Skin of body (tissue), 3 donors: ENCODE measurements at places on chromosomes 2 and 18. TPM values are rescaled to one million over a fixed set of nuclear protein-coding genes. Genes with fewer than 3 reads are reported as not detected.

The GKN2 gene
- total RNA-seq, result not detected

The CPO gene
- 0.89 TPM for total RNA-seq

The RSAD2 gene
- total RNA-seq, result 5.1 TPM

The UGT1A10 gene
- total RNA-seq, result not detected

The IL36G gene
- 4.4 TPM for total RNA-seq

The ME2 gene
- total RNA-seq, result 31.3 TPM

The PJVK gene
- total RNA-seq, result 5.9 TPM

The LYPD1 gene
- 0.99 TPM for total RNA-seq

The TRAPPC12 gene
- total RNA-seq, result 62.9 TPM

The KCNG2 gene
- 0.49 TPM for total RNA-seq

The FSHR gene
- not detected for total RNA-seq

The LRATD1 gene
- total RNA-seq, result 27.8 TPM

The KYNU gene
- total RNA-seq, result 3.2 TPM

The AP1S3 gene
- 4.0 TPM for total RNA-seq

GRCh38 chr2:215626812-215627281 lies 191.0 kb upstream of the FN1 start:
- DNase-seq, result peak; percentile 41

DNA sequence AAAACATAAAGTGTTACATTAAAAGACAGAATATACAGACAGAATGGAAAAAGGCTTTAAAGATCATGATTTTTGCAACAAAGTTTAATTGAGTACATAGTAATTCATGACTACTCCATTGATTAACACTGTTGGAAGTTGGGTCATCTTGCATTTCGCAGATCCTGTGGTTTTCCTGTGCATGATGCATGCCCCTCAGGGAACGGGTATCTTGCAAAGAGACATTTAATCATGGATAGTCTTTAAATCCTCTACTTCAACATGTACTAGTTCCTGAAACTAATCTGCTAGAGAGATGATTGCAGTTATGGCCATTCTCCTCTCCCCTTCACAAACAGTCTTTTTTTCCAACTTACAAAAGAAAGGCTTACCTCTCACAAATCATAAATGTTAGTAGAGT lies 155.6 kb upstream of the DSEL start:
- no peak for DNase-seq

- DNase-seq, result no peak
Observed at GRCh38 chr18:49911427-49911826, 98.1 kb upstream of the ACAA2 start.

GRCh38 chr2:216882876-216883275 lies 23.0 kb upstream of the TNP1 start:
- no peak for DNase-seq

- peak; percentile 3 for DNase-seq
Observed at GRCh38 chr2:174078275-174078674, 113.1 kb upstream of the SP3 start.

DNA sequence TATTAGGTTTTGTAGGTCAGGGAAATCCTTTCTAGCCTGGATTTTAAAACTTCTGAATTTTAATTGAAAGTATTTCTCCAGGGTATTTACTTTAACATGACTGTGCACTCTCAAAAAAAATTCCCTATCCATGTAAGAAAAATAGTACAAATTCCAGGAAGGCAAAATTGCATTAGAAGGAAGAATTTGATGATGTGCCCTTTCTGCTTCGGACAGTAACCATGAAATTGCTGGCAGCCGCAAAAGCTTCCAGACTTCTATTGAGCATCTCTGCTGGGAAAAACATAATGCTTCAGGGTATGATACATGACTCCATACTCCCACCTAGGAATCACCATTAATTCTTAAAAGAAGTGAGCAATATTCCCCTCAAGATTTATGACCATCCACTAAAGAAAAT lies 17.2 kb upstream of the KLF7 start:
- DNase-seq, result no peak

GRCh38 chr2:36357847-36358659 lies 2.5 kb downstream of the CRIM1 start:
- peak; percentile 92 for DNase-seq

GRCh38 chr18:2891526-2892431 lies 45.0 kb downstream of the EMILIN2 start:
- no peak for DNase-seq

GRCh38 chr18:31825772-31826171 lies 65.1 kb upstream of the SLC25A52 start:
- DNase-seq, result no peak

GRCh38 chr2:110679337-110679707 lies 1.5 kb upstream of the BUB1 start:
- no peak for DNase-seq

DNA sequence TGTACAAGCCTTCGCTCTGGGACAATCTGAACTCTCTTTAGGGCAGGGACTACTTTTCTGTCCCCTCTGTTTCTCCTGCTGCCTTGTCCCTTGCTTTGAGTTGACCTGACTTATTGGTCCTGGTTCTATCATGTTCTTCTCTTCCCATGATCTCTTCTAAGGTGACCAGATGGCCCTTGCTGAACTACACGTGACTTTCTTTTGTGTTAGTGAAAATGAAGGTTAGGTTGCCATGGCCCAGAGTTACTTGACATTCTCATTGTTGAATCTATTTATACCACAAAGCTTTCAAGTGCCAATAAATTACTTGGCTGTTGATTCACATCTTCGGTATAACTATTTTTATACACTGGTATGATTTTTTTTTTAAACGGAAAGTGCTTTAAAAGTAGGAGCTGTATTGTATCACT lies 24.4 kb downstream of the MRPL33 start:
- no peak for DNase-seq

- no peak for DNase-seq
Observed at GRCh38 chr2:36371070-36371874, 15.7 kb downstream of the CRIM1 start.

DNA sequence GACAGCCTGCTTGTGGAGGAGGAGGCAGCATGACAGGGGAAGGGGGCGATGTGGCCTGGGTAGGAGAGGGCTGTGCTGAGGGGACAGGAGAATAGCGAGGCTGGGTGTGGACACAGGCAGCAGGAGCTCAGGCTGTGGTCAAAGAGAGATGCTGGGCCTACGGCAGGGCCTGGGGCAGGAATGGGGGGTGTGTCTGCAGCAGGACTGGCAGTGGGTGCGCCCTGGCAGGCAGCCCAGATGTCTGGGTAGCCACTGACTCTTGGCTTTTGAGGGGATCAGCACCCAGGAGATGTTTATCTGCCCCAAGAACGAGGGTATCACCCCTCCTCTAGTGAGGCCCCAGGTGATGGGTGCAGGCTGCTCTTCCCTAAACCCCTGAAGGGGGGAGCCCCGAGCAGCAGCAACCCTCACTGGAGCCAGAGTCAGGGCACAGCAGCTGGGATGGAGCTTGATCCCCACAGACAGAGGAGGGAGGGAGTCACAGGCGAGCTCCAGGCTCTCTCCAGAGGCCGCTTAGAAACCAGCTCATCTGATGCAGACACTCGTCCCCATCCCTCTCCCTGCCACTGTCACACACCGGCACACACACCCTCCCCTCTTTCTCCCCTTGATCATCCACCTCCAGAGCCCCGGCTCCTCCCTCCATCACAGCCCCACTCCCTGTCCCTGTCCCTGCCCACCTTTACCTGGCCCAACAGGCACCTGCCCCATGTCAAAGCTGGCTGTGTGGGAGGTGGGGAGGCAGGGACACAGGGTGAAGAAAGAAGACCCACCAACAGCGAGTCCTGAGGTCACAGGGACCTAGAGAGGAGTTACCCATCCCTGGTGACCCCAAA lies 29.8 kb upstream of the TNS1 start:
- DNase-seq, result no peak

- no peak for DNase-seq
Observed at GRCh38 chr2:116153729-116154128, 1660.8 kb upstream of the DDX18 start.

GRCh38 chr2:173119944-173120343 lies 44.3 kb downstream of the MAP3K20 start:
- DNase-seq, result no peak

DNA sequence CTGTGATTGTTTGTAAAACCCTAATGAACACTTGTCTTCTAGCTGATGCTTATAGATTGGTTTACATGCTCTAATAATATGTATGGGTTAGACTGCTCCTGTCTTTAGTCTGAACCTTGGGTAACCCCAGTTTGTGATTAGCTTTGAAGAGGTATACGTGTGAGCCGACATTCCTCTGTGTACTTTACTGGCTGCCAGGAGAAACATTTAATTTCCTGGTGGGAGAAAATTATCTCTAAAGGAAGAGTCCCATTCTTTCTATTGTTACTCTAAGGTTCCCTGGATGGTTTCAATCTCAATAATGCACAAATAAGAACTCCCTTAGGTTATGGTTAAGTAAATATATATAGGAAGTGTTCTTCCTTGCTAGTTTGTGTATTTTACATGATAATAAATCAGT lies 143.6 kb upstream of the ZSWIM2 start:
- no peak for DNase-seq

GRCh38 chr2:123648956-123649355 lies 376.1 kb upstream of the CNTNAP5 start:
- DNase-seq, result no peak

GRCh38 chr2:111642586-111643327 lies 241.2 kb downstream of the ANAPC1 start:
- no peak for DNase-seq

GRCh38 chr2:209687323-209687969 lies 84.2 kb upstream of the UNC80 start:
- DNase-seq, result no peak

GRCh38 chr18:11104307-11104706 lies 45.1 kb downstream of the PIEZO2 start:
- DNase-seq, result no peak

- DNase-seq, result no peak
Observed at GRCh38 chr2:173419506-173419905, 64.8 kb downstream of the CDCA7 start.

DNA sequence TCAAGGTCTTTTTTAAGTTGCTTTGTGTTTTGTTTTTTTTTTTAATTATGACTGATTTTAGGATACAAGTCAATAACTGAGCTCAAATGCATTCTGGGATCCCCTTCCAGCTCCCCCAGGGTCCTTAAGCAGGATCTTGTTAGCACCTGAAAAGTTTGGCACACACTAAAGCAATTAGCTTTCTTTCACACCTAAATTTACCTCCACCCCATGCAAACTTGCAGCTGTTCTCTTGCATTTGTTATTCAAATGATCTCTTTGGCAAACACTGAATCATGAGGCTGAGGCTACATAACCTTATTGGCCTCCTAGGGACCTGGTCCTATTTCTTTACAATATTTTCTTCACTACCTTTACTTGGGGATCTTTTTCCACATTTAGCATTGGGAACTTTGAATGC lies 2026.1 kb upstream of the CELF4 start:
- DNase-seq, result no peak

GRCh38 chr2:112880091-112880531 lies 30.9 kb upstream of the IL37 start:
- DNase-seq, result no peak

DNA sequence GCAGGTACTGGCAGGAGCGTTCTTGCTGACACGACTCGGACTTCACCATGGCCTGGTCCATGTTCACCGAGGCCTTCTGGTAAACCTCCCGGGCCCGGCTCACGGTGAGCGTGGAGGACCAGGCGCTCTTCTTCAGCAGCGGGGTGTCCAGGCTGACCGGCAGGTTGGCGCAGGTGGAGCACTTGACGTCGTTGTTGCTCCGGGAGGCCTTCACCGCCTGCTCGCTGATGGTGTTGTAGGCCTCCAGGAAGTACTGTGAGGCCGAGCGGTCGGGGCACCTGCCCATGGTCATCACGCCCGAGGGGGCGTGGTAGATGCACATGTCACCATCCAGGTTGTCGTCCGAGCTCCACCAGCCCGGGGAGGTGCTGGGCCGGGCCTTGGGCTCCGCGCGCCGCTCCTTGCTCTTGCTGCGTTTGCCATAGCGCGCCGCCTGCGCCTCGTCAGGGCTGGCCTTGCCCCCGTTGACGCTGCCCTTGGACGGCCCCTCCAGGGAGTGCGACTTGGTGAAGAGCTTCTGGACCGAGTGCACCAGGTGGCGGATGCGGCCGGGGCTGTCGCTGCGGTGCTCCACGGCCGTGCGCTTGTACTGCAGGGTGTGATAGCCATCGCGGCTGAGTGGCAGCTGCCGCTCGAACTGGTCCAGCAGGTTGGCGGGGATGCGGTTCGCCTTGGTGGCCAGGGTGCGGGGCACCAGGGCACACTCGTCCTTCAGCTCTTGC lies 429.3 kb downstream of the TGIF1 start:
- no peak for DNase-seq

DNA sequence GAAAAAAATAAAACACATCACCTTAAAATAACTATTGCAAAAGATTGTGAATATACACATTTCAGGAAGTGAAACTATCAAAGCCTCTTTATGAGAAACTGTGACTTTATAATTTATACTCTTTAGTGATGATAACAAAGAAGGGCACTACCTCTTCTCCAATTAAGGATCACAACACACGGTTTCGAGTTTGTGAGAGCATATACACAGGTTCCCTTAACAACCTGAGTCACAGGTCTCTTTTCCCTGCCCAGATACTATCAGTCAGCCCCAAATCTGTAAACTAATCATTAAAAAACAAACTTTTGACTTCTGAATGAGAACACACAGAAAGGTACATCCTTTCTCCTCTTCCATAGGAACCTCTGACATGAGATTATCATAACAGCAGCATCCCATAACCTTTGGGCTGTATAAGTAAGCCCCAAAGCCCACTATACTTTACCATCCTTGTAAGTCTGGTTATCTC lies 44.9 kb downstream of the PTPN2 start:
- DNase-seq, result no peak

DNA sequence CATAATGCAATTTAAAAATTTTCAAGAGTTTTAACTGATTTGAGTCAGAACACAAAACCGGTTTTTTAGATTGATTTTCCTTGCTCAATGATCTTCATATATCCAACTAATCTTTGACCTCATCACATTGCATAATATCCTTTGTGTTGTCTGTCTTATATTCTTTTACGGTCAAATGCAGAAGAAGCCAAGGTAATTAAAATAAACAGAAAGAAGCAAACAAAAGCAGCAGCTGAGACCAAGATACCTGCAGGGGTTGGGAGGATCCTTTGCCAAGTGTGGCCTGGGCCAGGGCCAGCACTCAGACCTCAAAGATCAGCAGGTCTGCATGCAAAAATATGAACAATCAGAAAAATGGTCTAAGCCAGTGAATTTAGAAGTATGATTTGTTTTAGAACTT lies 428.9 kb upstream of the NETO1 start:
- DNase-seq, result no peak
